ENCODE measurements at places on chromosomes 4 and X.

- no peaks in the 10 kb centered on the region for H3K27me3 ChIP-seq
- H3K27ac ChIP-seq = no peak overlapping the region
- H3K4me1 ChIP-seq = no peaks in the 10 kb centered on the region
- no peak overlapping the region for H3K4me3 ChIP-seq
- H3K36me3 ChIP-seq = no peaks in the 10 kb centered on the region
Measured at GRCh38 chr4:144962300-144962699, 135.7 kb downstream of the ANAPC10 start.

- no peak for DNase-seq
- H3K4me1 ChIP-seq = no peaks in the 10 kb centered on the region
- H3K27ac ChIP-seq = no peak overlapping the region
- no peak overlapping the region for H3K4me3 ChIP-seq
- peaks cover under 1% of the 10 kb centered on the region for H3K27me3 ChIP-seq
Measured at GRCh38 chr4:84958434-84958833, 8.1 kb downstream of the WDFY3 start.

GRCh38 chrX:24629701-24630100 is 17.4 kb downstream of the PCYT1B start:
- no peak for DNase-seq
- no peak overlapping the region for H3K27ac ChIP-seq
- H3K36me3 ChIP-seq = no peaks in the 10 kb centered on the region
- no peaks in the 10 kb centered on the region for H3K4me1 ChIP-seq
- peaks cover 8% of the 10 kb centered on the region for H3K27me3 ChIP-seq

- no peaks in the 10 kb centered on the region for H3K4me1 ChIP-seq
- no peak overlapping the region for H3K4me3 ChIP-seq
- no peaks in the 10 kb centered on the region for H3K27me3 ChIP-seq
- no peak for DNase-seq
- no peaks in the 10 kb centered on the region for H3K36me3 ChIP-seq
- H3K27ac ChIP-seq = no peak overlapping the region
Measured at GRCh38 chrX:23478056-23478455, 143.4 kb downstream of the PTCHD1 start.

GRCh38 chr4:92304606-92305005 is 840 bp downstream of the GRID2 start:
- H3K27me3 ChIP-seq = peaks cover 34% of the 10 kb centered on the region
- H3K4me1 ChIP-seq = peaks cover 1% of the 10 kb centered on the region
- no peak overlapping the region for H3K4me3 ChIP-seq
- H3K27ac ChIP-seq = no peak overlapping the region

DNA sequence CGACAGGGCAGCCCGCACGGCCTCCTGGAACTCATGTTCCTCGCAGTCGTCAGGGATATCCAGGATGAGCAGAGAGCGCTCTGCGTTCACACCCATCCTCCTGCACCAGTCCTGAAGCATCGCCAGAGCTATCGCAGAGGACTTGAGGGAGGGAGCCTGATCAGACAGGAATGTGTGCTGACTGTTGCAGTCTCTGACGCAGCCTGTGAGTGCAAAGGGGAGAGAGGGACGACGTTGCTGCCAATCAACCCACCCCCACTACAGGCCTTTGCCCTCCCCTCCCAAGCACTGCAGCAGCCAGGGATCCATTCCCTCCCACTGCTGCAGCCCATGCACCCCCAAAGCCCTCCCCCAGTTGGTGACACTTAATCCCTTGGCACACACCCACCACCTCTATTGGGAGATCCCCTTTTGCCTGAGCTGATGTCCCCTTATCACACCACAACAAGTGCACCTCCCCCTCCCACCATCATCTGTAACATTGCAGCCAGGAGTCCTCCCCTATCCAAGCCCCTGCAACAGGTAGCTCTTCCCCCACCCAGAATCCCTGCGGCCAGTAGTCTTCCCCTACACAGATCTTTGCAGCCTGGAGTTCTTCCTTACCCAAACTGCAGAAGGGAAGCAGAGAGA is 897 bp downstream of the PNMA6F start:
- no peak overlapping the region for H3K4me3 ChIP-seq
- no peaks in the 10 kb centered on the region for H3K36me3 ChIP-seq
- no peak overlapping the region for H3K27ac ChIP-seq
- no peaks in the 10 kb centered on the region for H3K4me1 ChIP-seq
- H3K27me3 ChIP-seq = peaks cover 18% of the 10 kb centered on the region

- no peaks in the 10 kb centered on the region for H3K27me3 ChIP-seq
- no peaks in the 10 kb centered on the region for H3K36me3 ChIP-seq
- peaks cover 2% of the 10 kb centered on the region for H3K4me1 ChIP-seq
Measured at GRCh38 chrX:68114573-68115129, 318.6 kb downstream of the OPHN1 start.

- no peaks in the 10 kb centered on the region for H3K4me1 ChIP-seq
- no peak for DNase-seq
- no peak overlapping the region for H3K27ac ChIP-seq
- no peaks in the 10 kb centered on the region for H3K36me3 ChIP-seq
- H3K4me3 ChIP-seq = no peak overlapping the region
Measured at GRCh38 chr4:145492376-145492775, 10.7 kb downstream of the SMAD1 start.

- no peak overlapping the region for H3K4me3 ChIP-seq
- H3K27ac ChIP-seq = no peak overlapping the region
- H3K36me3 ChIP-seq = no peaks in the 10 kb centered on the region
- H3K4me1 ChIP-seq = no peaks in the 10 kb centered on the region
- no peaks in the 10 kb centered on the region for H3K27me3 ChIP-seq
Measured at GRCh38 chr4:106629268-106629625, 260.7 kb upstream of the GIMD1 start.

DNA sequence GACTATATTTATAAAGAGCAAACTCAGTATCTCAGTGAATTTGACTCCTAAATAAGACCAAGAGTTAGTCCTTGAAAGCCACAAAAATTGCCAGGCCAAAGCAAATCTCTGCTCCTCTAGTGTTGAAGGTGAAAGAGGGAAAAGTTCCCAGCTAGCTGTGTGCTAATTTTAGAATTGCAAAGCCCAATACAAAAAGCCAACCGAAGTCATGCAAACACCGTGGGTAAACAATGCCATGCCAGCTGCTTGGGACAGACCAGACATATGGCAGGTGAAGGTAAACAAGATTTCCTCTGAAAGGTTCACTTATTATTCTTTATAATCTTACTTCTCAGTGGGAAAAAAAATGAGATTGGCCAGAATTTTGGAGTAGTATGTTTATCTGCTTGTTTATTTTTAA is 80.5 kb upstream of the LNX1 start:
- H3K27ac ChIP-seq = no peak overlapping the region
- no peak overlapping the region for H3K4me3 ChIP-seq

- H3K4me3 ChIP-seq = peak overlapping the region; percentile 57
- peaks cover 18% of the 10 kb centered on the region for H3K36me3 ChIP-seq
- H3K27ac ChIP-seq = peak overlapping the region; percentile 28
- DNase-seq = no peak
- H3K27me3 ChIP-seq = peaks cover 47% of the 10 kb centered on the region
Measured at GRCh38 chr4:190020790-190021717, 6.0 kb downstream of the FRG2 start.

- H3K4me3 ChIP-seq = no peak overlapping the region
- no peak for DNase-seq
- no peaks in the 10 kb centered on the region for H3K27me3 ChIP-seq
- no peaks in the 10 kb centered on the region for H3K36me3 ChIP-seq
Measured at GRCh38 chrX:17390419-17390850, 15.4 kb downstream of the NHS start.

DNA sequence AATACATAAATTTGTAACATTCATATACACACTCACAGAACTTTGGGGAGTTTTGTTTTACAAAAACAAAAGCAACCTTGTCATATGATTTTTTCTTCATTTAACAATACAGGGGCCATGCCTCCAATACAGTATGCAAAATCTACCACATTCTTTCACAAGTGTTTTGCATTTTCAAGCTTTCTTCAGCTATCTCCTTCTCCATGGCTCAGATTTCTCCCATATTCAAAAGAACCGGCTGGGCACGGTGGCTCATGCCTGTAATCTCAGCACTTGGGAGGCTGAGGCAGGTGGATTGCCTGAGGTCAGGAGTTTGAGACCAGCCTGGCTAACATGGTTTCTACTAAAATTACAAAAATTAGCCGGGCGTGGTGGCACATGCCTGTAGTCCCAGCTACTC is 4.1 kb downstream of the TEX13B start:
- H3K4me3 ChIP-seq = no peak overlapping the region
- no peaks in the 10 kb centered on the region for H3K4me1 ChIP-seq
- no peaks in the 10 kb centered on the region for H3K36me3 ChIP-seq
- H3K27me3 ChIP-seq = no peaks in the 10 kb centered on the region

DNA sequence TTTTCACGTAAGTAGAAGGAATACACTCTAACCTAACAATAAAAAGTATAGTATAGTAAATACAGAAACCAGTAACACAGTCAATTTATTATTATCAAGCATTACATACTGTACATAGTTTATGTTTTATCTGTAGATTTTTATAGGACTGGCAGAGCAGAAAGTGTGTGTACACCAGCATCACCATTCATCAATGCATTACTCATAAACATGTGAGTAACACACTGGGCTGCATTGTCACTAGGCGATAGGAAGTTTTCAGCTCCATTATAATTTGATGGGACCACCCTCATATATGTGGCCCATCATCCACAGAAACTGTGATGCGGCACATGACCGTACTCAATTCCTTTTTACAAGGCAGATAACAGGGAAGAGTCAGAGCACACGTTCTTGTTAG is 137.8 kb upstream of the RBPJ start:
- H3K27me3 ChIP-seq = no peaks in the 10 kb centered on the region
- no peak overlapping the region for H3K27ac ChIP-seq
- H3K4me3 ChIP-seq = no peak overlapping the region
- peaks cover 10% of the 10 kb centered on the region for H3K4me1 ChIP-seq

DNA sequence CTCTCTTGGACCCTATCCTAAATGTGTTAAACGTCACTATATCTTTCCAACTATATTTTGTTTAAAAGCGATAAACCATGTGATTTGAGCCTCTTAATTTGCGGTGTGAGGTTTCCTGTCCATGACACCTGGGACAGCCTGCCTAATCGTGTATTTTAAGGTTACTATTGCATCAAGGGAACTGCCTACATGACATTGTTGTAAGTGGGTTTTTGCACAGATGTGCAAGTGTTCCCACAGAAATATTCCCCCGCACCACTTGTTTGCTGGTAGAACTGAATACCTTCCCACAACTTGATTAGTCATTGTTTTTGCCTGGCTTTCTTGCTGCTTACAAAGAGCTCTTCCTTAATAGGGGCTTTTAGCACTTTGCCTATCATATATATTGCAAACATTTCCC is 5.1 kb upstream of the FAM184B start:
- H3K36me3 ChIP-seq = peaks cover 10% of the 10 kb centered on the region
- peaks cover 13% of the 10 kb centered on the region for H3K4me1 ChIP-seq
- H3K4me3 ChIP-seq = no peak overlapping the region
- H3K27me3 ChIP-seq = peaks cover 10% of the 10 kb centered on the region
- no peak for DNase-seq

DNA sequence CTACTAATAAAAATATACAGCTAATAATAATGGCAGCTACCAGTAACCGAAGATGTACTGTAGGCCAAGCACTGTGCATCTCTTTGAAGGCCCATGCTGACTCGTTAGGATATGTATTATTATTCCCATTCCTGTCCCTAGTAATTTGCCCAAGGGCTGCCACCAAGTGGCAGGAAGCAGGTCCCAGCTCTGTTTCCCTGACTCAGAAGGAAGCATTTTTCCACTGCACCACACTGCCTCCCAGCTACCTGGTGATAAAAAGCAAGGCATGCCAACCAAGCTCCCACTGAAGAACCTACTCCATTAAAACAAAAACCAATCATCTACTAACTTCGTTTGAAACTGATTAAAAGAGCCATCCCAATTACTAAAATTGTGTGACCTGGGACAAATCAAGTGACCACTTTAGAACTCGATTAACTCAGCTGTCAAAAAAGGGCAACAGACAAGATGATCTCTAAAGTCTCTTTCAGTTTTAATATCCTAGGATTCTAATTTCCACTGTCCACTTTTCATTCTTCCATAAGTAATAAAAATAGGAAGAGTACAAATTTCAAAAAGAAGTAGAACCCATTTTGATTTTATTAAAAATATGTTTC is 24.3 kb upstream of the PGM2 start:
- H3K36me3 ChIP-seq = no peaks in the 10 kb centered on the region
- H3K27ac ChIP-seq = no peak overlapping the region
- H3K4me3 ChIP-seq = no peak overlapping the region
- DNase-seq = no peak
- no peaks in the 10 kb centered on the region for H3K4me1 ChIP-seq
- peaks cover 16% of the 10 kb centered on the region for H3K27me3 ChIP-seq
